ENCODE measurements at places on chromosomes 12 and 14.

DNA sequence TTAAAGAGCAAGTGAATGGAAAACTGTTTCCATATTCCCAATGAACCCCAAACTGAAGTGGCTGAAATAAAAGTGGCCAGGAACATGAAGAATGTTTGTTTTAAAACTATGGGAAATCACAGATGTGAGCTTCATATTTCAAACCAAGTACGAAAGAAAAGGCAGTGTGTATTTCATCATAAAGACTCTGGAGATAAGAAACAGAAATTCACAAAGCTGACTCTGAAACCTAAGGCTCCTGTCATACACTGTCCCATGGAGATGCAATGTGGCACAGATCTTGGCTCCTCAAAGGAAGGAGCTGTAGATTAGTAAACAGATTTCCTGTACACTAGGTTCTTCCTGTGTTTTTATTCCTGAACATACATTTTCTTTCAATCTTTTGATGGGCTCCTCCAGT lies 304.4 kb downstream of the MED13L start:
- DNase-seq, result no peak

GRCh38 chr12:63752283-63752682 lies 27.4 kb upstream of the RXYLT1 start:
- no peak for DNase-seq

- DNase-seq, result no peak
Observed at GRCh38 chr12:44655846-44656245, 220.3 kb downstream of the NELL2 start.

- no peak for DNase-seq
Observed at GRCh38 chr14:89699071-89699470, 255.5 kb downstream of the EFCAB11 start.

- no peak for DNase-seq
Observed at GRCh38 chr14:38297681-38298080, 41.8 kb upstream of the CLEC14A start.

GRCh38 chr12:30415777-30416176 lies 279.9 kb downstream of the IPO8 start:
- DNase-seq, result no peak

DNA sequence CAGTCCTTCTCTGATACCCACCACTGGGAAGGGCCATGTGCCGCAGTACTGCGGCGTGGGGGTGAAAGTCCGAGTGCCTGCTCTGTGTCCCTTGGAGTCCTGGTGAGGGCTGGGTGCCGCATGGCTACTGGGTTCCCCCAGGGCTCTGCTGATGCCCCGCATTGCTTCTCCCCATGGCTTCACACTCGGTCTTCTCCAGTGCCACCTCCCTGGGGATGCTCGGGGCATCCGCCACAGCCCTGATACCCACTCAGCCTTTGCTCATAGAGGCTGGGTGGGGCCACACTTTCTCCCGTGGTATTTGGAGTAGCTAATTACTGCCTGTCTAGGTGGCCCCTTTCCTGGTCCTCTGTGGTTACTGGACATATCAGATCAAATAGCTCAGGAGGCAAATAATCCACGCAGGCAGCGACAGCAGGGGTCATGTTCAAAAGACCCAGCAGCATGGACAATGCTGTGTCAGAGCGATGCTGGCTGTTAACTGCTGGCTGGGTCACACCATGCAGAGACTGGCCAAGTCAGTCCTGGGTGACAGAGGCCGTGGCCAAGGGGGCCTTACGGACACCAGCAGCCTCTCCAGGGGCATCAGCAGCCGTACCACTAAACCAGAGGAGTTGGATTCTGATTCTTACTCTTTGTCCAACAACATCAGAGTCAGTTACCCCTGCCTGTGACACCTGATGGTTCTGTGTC lies 106.5 kb downstream of the ADGRD1 start:
- DNase-seq, result no peak

GRCh38 chr12:93841671-93842070 lies 164.5 kb downstream of the CRADD start:
- no peak for DNase-seq

All from left hindlimb (tissue), 1 donor.